ENCODE measurements at places on chromosomes 13 and 19. TPM values are rescaled to one million over a fixed set of nuclear protein-coding genes. Genes with fewer than 3 reads are reported as not detected.

DNA sequence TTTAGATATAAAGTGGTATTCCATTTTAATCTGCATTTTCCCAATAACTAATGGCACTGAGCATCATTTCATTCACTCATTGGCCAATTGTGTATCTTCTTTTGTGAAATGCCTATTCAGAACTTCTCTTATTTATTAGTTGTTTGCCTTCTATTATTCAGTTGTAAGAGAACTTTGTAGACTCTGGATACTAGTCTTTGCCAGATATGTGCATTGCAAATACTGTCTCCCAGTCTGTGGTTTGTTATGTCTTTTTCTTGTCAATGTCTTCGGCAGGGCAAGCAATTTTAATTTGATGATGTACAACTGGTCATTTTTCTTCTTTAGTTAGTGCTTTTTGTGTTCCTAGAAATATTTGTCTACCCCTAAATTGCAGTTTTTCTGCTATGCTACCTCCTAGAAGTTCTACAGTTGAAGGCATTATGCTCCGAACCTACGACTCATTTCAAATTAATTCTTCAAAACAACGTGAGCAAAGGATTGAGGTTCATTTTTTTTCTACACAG lies 115.9 kb downstream of the TSHZ3 start:
- no peak for DNase-seq

DNA sequence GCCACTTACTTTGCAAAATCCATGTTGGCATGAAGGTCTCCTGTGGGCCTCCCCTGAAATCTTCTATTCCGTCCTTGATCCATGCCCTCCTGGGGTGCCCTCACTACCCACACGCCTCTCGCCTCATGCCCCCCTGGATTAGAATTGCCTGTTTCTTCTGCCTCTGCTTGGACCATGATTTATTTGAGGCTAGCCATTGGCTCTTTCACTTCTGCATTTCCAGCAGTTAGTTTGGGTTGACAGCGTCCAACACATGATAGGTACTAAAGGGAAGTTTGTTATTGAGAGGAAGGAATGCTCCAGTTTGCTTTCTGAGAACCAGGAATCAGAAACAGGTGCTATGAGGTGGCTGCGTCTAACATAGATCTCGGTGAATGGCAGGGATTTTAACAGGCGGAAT lies 30.5 kb upstream of the TPTE2 start:
- DNase-seq: no peak

The CACNG7 gene
- total RNA-seq: under 0.01 TPM

GRCh38 chr13:53276265-53276664 lies 247.7 kb downstream of the OLFM4 start:
- no peak for DNase-seq

GRCh38 chr19:16897856-16898161 lies 9.0 kb downstream of the F2RL3 start:
- DNase-seq: peak; percentile 56

- DNase-seq: peak; percentile 9
These were observed 48.9 kb downstream of the MYH14 start for GRCh38 chr19:50252111-50252886.

The CACNG6 gene
- total RNA-seq: 1.5 TPM

GRCh38 chr13:64314331-64314730 lies 2898.7 kb upstream of the PCDH20 start:
- no peak for DNase-seq

The TECR gene
- 24.4 TPM for total RNA-seq

The IQCN gene
- under 0.01 TPM for total RNA-seq

- DNase-seq: peak; percentile 70
These were observed 102.6 kb upstream of the SERP2 start for GRCh38 chr13:44271031-44271455.

DNA sequence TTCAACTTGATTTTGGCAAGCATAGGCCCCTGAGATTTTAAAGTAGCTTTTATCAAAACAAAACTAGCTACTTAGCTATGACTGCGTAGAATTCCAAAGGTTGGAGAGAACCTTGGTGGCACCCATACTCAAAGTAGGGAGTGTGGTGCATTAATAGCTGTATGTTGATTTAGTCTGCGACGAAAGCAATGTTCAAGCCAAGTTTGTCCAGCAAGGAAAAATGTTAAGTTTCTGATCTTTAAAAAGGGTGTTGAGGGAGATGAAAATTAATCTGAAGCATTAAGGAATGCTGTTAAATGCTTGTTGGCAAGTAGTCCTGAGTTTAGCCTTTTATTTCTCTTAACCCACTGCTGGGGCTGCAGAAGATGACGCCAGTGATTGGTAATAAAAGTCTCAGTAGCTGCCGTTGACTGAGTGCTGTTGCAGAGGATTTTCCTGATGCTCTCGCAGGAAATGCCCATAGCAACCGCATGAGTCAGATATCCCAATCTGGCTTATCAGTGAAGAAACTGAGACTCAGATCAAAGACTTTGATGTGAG lies 75.9 kb upstream of the RNF113B start:
- DNase-seq: peak; percentile 84

DNA sequence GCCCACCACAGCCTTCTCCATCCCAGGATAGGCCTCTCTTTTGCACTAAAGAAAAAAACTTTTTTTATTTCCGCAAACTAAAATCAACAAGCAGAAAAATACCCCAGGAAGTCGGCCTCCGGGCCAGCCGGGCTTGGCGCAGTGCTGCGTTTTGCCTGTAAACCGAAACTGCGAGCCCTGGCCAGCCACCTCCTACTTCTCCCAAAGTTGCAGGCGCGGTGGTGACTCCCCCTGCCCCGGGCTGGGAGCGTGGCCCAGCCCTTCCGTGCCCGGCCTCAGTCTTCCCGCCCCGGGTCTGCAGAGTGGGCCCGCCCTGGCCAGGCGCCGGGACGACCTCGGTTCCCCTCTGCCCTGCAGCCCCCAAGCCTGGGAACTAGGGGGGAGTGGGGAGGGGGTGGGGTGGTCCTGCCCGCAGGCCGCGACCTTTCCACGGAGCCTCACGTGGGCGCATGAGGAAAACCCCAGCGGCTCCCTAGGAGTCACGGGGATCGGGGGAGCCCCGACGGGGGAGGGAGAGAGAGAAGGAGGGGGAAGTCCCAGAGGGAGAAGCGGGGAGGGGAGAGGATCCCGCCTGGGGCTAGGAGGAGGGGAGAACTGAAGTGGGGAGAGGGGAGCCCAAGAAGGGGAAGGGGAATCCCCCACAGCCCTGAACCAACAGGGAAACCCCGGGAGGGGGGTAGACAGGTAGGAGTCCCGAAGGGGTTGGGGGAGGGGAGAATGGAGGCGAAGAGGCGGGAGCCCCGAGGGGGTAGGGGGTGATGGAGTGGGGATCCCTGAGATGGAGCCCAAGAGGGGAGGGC lies 3.0 kb downstream of the GADD45B start:
- DNase-seq: peak; percentile 80

- no peak for DNase-seq
These were observed 33.1 kb downstream of the MZT1 start for GRCh38 chr13:72694314-72694713.

The LRRC4B gene
- total RNA-seq: under 0.01 TPM

GRCh38 chr19:41541990-41542584 lies 33.9 kb upstream of the CEACAM21 start:
- peak; percentile 81 for DNase-seq

GRCh38 chr13:110228936-110229904 lies 77.7 kb downstream of the COL4A1 start:
- DNase-seq: peak; percentile 45

The SRRM5 gene
- total RNA-seq: not detected

DNA sequence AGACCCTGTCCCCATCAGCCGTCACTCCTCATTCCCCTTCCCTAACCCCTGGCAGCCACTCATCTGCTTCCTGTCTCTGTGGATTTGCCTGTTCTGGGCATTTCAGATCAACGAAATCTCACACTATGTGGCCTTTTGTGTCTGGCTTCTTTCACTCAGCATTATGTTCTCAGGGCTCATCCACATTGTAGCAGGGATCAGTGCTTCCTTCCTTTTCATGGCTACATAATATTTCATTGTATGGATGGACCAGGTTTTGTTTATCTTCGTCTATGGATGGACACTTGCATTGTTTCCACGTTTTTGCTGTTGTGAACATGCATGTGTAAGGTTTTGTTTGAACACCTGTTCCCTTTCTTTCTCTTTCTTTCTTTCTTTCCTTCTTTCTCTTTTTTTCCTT lies 41.3 kb downstream of the NWD1 start:
- DNase-seq: no peak

DNA sequence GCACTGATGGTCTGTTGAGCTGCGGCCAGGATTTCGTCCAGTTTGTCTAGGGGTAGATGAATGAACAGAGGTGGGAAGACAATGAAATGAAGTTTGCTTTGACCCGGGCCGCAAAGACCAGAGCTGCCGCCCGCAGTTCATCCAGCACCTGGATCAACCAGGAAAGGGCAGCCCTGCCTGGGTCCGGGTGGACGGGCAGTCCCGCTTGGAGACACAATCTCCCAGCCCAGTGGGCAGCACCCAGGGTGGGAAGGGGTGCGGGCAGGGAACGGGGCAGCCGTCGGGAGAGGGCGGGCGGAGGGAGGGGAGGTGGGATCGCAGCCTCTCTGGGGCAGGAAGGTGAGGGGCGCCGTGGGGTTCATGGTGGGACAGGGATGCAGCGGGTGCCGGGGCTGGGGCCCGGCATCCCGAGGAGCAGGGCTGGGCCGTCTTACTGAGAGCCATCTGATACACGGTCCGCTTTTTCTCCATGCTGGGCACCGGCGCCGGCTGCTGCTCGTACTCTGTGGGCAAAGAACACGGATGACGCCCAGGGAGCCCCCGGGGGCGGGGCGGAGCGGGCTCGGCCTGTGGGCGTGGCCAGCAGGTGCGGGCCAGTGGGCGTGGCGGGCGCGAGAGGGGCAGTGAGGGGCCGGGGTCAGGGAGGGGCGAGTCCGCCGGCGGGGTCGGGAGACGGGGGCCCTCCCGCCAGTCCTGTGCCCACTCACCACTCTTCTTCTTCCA lies 33.1 kb downstream of the SHANK1 start:
- DNase-seq: no peak

DNA sequence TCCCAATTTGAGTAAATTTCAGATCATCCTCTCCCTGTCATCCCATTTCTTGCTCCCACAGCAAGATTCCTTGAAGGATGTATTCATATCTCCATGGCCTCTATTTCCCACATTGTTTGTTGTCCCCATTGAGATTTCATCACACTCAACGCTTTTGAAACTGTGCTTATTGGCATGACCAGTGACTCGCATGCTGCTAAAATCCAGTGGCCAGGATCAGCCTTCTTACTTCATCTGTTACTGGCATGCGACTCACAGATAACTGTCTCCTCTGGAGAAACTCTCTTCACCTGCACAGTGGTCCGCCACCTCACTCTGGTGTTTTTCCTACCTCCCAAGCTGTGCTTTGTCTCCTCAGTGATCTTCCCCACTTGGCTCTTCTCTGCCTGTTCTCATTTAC lies 95.8 kb downstream of the WASF3 start:
- DNase-seq: no peak
